ENCODE measurements at places on chromosomes 7 and 10.

DNA sequence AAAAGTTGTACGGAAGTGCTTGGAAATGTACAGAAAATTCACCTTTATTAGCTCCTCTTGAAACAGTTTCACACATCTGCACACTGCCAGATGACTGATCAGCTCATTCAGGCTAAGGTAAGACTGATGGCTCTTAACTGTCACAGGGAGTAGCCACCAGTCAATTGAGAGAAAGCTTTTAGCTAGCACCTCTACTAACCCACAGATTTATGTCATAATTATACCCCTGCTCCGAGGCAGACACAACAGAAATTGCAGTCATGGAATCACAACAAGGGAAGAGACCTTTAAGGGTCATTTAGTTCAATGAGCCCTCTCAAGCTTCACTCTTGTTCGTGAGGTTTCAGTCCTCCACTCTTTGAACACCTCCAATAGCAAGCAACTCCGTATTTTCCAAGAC is 235.4 kb downstream of the TRIL start:
- H3K36me3 ChIP-seq, result no peaks in the 10 kb centered on the region
- no peak for DNase-seq
- no peaks in the 10 kb centered on the region for H3K27me3 ChIP-seq
- peaks cover 2% of the 10 kb centered on the region for H3K4me1 ChIP-seq
- H3K4me3 ChIP-seq, result no peak overlapping the region
- no peak overlapping the region for H3K27ac ChIP-seq

GRCh38 chr7:82131215-82131614 is 312.4 kb downstream of the CACNA2D1 start:
- no peaks in the 10 kb centered on the region for H3K36me3 ChIP-seq
- H3K27ac ChIP-seq, result no peak overlapping the region
- H3K4me3 ChIP-seq, result no peak overlapping the region
- H3K27me3 ChIP-seq, result no peaks in the 10 kb centered on the region

GRCh38 chr7:50598460-50599343 is 33.5 kb upstream of the DDC start:
- H3K4me1 ChIP-seq, result peaks cover 42% of the 10 kb centered on the region
- H3K36me3 ChIP-seq, result peaks cover 2% of the 10 kb centered on the region
- H3K4me3 ChIP-seq, result no peak overlapping the region
- no peak overlapping the region for H3K27ac ChIP-seq
- DNase-seq, result no peak
- peaks cover 4% of the 10 kb centered on the region for H3K27me3 ChIP-seq

DNA sequence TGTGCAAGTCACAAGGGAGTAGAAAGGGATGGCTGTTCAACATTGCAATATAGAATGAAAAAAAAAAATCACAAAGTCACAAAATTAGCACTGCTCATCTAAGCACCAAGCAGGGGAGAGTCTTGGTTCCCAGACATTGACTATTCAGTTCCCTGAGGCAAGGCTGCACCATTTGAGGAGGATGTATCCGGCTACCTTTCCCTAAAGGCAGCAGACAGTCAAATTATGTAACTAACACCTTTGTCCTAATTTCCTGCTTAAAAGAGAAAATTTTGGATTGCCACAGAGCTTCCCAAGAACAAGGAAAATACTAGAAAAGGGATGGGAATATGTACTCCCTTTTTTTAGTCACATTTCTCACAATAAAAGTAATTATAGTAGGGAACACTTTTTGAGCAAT is 148.1 kb downstream of the PCLO start:
- DNase-seq, result no peak
- no peaks in the 10 kb centered on the region for H3K36me3 ChIP-seq
- no peak overlapping the region for H3K4me3 ChIP-seq
- no peak overlapping the region for H3K27ac ChIP-seq
- no peaks in the 10 kb centered on the region for H3K27me3 ChIP-seq

All from activated CD4-positive, alpha-beta memory T cell treated with anti-CD3 and anti-CD28 coated beads, Interleukin-2, amount 10 ng/mL, durations not matched to agents 7 days and 5 days (primary cell).